Activated CD8-positive, alpha-beta memory T cell treated with anti-CD3 and anti-CD28 coated beads for 48 hours (primary cell): ENCODE measurements at places on chromosomes 4 and X.

GRCh38 chr4:184447664-184448063 lies 26.7 kb downstream of the IRF2 start:
- no peak for DNase-seq

- DNase-seq: no peak
Observed at GRCh38 chr4:86892636-86892960, 376 bp upstream of the C4orf36 start.

- no peak for DNase-seq
Observed at GRCh38 chr4:94591289-94591688, 139.5 kb downstream of the PDLIM5 start.

- no peak for DNase-seq
Observed at GRCh38 chrX:106611317-106611678, 480 bp upstream of the RADX start.

- no peak for DNase-seq
Observed at GRCh38 chr4:76279462-76279861, 27.1 kb upstream of the STBD1 start.

GRCh38 chr4:8205749-8206611 lies 6.9 kb downstream of the SH3TC1 start:
- DNase-seq: no peak

- DNase-seq: no peak
Observed at GRCh38 chrX:150094375-150094774, 156.1 kb upstream of the EOLA2 start.

DNA sequence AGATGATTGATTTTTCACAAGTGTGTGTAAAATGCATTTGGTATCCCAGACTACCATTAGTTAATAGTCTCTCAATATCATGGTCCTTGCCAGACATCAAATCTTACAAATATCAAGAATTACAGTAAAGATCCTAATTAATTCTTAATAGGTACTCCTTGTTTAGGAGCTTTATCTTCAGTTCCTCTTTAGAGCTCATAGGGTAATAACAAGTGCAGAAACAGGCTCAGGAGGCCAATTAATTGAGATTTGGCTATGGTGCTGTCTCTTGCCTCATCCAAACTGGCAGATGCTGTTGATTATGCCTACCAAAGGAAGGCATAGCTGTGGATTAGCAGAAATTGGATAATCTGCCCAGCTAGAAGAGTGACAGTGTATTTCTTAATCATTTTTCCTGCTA lies 6.9 kb downstream of the MTMR1 start:
- DNase-seq: no peak

DNA sequence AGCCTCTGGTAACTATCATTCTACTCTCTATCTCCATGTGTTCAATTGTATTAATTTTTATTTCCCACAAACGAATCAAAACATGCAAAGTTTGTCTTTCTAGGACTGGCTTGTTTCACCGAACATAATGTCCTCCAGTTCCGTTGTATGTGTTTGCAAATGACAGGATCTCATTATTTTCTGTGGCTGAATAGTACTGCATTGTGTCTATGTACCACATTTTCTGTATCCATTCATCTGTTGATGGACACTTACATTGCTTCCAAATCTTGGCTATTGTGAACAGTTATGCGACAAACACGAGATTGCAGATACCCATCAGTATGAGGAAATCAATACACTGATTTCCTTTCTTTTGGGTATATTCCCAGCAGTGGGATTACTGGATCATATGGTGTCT lies 8.4 kb upstream of the LDOC1 start:
- DNase-seq: no peak
